ENCODE measurements at places on chromosomes 12 and 14.

DNA sequence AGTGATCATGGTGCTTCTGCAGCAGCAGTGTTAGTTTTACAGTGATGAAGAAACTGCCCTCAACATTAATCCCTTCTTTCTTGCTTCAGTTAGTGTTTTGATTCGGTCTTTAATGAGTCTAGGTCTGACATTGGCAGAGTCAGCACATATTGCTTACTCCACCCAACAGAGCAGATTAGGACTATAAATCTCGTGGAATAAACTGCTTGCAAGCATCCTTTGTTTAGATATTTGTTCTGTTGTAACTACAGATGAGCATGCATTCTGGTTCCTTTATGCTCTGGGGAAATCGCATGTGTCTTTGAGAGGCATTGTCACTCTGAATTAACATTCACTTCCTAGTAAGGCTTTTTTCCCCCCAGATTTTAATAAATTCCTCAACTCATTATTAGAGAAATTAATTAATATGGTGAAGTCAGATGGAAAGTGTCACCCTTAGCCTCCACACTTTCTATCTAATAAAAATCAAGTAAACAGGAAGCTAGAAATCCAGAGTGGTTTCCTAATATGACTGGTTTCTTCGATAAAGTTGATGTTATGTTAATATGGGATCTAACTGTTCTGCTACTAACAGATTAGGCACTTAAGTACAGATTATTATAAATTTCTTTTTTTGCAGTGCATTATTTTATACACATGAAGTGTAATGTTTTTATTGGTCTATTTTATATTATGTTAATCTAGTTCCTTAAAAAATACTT is 86.2 kb upstream of the SSTR1 start:
- DNase-seq, result no peak

- DNase-seq, result no peak
Observed at GRCh38 chr12:122051231-122051876, 27.2 kb upstream of the MLXIP start.

DNA sequence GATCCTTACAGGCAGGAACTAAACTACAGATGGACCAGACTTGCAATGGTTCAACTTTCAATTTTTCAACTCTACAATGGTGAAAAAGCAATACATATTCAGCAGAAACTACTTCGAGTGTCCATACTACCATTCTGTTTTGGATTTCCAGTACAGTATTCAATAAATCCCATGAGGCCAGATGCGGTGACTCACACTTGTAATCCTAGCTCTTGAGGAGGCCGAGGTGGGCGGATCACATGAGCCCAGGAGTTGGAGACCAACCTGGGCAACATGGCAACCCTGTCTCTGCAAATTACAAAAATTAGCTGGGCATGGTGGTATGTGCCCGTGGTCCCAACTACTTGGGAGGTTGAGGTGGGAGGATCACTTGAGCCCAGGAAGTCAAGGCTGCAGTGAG is 336.1 kb downstream of the MED13L start:
- DNase-seq, result no peak

DNA sequence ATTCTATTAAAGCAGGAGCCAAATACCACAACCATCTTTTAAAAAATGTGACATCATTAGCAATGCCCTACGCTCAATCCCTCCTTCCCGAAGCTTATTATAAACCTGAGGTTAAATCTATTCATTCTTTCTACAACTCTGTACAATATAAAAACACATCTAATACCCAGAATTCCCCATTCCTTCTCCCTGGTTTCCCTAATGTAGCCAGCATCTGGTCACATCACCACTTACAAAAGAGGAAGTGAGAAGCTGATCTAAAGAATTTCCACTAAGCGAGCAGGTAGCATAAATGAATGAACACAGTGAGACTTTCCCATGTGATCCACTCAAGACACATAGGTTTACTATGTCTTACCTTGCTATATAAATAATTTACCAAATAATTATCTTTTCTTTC is 90.4 kb downstream of the LRP6 start:
- DNase-seq, result no peak

DNA sequence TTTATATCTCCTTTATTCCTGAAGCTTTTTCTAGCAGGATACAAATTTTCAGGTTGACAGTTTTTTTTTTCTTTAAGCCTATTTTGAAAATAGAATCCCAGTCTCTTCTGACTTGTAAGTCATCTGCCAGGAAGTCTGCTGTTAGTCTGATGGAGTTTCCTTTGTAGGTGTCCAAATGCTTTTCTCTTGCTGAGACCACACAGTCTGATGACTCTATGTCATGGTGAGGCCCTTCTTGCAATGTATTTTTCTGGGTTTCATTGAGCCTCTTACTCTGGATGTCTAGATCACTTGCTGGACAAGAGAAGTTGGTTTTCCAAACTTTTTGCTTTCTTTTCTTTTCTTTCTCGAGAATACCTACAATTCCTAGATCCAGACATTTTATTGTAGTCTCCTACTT is 30.6 kb downstream of the USP15 start:
- no peak for DNase-seq

GRCh38 chr12:108507971-108508642 is 7.0 kb upstream of the FICD start:
- no peak for DNase-seq

GRCh38 chr14:33781236-33781635 is 169.6 kb downstream of the EGLN3 start:
- DNase-seq, result no peak

Data from WTC11 (cell line).